ENCODE measurements at places on chromosomes 1 and 21.

DNA sequence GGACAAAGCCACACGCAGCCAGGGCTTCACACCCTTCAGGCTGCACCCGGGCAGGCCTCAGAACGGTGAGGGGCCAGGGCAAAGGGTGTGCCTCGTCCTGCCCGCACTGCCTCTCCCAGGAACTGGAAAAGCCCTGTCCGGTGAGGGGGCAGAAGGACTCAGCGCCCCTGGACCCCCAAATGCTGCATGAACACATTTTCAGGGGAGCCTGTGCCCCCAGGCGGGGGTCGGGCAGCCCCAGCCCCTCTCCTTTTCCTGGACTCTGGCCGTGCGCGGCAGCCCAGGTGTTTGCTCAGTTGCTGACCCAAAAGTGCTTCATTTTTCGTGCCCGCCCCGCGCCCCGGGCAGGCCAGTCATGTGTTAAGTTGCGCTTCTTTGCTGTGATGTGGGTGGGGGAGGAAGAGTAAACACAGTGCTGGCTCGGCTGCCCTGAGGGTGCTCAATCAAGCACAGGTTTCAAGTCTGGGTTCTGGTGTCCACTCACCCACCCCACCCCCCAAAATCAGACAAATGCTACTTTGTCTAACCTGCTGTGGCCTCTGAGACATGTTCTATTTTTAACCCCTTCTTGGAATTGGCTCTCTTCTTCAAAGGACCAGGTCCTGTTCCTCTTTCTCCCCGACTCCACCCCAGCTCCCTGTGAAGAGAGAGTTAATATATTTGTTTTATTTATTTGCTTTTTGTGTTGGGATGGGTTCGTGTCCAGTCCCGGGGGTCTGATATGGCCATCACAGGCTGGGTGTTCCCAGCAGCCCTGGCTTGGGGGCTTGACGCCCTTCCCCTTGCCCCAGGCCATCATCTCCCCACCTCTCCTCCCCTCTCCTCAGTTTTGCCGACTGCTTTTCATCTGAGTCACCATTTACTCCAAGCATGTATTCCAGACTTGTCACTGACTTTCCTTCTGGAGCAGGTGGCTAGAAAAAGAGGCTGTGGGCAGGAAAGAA is 8.1 kb downstream of the PSRC1 start:
- DNase-seq = no peak

DNA sequence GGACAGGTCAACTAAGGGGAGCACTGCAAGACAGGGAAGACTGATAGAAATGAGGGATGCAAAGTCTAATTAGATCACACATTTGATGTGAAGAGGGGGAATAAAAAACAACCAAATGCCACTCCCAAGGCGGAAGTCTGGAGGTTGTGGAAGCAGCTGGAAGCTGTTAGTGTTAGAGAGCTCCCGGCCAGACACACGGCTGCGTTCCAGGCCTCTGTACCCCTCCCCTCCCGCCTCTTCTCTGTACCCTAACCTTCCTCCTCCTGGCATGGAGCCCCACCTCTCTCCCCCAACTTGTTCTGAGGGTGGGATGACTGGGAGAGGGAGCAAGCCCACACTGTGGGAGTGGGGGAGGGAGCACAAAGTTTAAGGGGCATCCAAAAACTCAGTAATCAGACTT is 67.0 kb downstream of the PLEKHA6 start:
- no peak for DNase-seq

DNA sequence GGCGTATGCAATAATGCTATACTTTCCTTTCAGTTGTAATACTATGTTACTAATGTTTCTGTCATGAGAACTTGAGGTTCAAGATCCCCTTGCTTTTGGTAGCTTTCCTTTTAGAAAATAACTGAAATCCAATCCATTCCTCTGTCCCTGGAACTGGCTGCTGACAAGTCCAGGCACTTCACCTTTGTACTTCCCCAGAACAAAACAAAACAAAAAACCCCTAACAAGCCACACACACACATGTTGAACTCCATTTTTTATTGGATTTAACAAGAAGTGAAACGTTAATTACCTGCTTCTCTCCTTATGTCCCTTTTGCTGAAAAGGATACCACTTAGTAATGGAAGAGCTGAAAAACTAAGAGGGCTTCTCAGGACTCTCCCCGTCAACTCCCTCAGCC is 26.1 kb upstream of the SDC3 start:
- no peak for DNase-seq

DNA sequence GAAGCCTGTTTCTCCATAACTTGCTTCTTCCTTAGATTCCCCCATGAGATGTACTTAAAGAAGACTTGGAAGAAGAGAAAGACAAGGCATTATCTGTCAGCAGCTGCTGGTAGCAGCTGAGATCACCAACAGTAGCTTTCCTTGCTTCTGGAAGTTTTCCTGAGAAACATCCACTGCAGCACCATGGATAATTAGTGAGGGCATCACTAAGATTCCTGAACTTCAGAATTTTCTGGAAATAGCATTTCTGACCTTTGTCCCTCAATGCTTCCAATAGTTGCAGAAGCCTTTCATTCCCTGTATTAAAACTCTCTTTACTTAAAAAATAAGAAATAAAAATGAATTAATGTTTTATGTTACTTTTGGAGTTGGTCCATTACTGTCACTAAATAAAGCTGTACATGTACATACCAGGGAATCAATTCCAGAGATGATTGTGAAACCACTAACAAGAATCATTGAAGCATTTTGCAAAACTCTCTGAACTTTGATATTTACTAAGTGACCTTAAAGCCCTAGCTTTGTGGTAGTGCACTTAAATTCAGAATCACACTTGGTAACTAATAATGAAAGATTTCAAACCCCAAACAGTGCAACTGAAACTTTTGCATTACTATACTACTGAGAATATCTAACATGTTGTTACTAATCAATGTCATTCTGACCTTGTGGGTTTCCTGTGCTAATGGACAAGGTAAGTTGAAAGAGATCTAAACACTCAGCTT is at the start of gene CFHR4:
Gene CFHR4 (plus strand): TSS at position 538 of the 725 bp plus-strand sequence. CDS start 99 bp downstream, at position 637.
- no peak for DNase-seq

DNA sequence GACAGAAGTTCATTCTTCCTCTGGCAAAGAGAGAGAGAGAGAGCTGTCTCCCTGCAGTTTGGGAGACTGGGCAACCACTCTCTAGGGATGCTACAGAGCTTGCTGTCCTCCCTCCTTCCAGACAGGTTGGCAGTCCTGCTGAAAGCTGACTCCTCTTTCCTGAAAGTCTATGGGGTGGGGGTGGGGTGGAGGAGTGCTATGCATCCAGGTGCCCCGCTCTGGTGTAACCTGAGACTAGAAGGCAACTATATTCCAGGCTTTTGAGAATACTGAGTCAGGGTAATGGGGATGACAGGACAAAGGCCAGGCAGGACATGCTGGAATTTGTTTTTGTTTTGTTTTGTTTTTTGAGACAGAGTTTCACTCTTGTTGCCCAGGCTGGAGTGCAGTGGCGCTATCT is 55.4 kb downstream of the OPTC start:
- no peak for DNase-seq

DNA sequence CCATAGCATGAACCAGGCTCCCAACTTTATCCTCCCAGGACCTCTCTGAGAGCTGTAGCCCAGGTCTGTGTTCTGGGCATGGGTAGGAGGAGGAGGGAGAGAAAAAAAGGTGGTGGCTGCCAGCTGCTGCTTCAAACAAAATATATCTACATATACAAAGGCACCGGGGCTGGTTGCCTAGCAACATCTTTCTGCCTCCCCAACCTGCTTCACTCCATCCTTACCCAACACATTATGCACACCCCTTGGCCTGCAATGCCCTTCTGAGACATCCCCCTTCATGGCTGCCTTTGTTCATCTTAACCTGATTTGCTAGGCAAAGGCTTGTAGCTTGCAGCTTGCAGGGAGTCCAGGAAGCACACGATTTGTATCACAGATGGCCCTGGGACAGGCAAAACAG is 27.2 kb upstream of the ATP1A1 start:
- DNase-seq = no peak

DNA sequence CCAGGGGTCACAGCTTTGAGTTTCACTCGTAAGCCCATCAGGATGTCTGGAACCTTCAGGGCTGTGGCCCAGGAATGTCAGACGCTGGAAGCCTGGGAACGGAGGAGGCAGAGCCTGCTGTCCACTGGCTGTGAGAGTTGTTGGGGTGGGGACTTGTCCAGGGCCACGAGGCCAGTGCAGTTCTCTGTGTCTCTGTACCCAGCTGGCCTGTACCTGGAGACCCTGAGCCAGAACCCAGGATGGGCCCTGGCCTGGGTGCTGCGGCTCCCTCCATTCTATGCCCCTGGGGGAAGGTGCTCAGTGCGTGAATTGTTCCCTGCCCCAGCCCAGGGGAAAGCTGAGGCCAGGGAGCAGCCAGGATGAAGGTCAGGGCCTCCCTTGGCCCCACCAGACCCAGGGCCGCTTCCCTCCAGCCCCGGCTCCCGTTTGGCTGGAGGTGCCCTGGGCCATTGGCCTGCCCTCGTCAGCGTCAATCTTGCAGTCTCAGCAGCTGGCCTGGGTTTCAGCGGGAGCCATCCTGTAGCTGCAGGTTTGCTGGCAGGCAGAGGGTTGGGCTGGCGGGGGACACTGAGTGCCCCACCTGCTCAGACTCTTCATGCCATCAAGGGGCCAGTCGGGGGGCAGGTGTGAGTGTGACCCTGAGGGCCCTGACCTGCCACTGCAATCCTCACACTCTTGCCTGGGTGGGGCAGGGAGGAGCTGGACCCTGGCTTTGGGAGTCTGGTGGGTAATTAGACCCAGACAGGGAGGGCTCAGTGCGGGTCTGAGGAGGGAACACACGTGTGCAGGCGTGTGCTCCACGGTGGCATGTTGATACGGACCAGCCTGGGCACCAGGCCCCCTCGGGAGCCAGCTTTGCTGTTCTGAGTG is 724 bp upstream of the CALML6 start:
- DNase-seq = no peak
